ENCODE measurements at places on chromosomes 11 and 22.

DNA sequence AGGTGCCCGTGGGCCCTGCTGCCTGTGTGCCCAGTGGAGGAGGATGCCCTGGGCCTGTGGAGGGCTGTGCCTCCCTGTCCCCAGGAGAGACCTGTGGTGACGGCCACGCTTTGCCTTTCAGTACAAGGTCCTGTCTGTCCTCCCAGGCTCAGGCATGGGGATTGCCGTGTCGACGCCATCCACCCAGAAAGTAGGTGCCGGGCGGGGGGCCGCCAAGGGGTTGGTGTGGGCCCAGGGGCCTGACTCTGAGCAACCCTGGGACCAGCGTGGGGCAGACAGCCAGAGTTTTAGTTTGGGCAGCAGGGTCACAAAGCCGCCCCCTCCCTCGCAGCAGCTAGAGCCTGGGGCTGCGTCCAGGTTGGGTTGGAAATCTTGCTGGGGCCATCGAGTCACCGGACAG, 56.3 kb downstream of the GRAMD4 start:
- DNase-seq, result no peak

GRCh38 chr22:38755155-38755910, 465 bp downstream of the SUN2 start:
- DNase-seq, result peak; percentile 47

- DNase-seq, result no peak
Measured at GRCh38 chr11:57330029-57330428, 5.3 kb upstream of the TNKS1BP1 start.

DNA sequence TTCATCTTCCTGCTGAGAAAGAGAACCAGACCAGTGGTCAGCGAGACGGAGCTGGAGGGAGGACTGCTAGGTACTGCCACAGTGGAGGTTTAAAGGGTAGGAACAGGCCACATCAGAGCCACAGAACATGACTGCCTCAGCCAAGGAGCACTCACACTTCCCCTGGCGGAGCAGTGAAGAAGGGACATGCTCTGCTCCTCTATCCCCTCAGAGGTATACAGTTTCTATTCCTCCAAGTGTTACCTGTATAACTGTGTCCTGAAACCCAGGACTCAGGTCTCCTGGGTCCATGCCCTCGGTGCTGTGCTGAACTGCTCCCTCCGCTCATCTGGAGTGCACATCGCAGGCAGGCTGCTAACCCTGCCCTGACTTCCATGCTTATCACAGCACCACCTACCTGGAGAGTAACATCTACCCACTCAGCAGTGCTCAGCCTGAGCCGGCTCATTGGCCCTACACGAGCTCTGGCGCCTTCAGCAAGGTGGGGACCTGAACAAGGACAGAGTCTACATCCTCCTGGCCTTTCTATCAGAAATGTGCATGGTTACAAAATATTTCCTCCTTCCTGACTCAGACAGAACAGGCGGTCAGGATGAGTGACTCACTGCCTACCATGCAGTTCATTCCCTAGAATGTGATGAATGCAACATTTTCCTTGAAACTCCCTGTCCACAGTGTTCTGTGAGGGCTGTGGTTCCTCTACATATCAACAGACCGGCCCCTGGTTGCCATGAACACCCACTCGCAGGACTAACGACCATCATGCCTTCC, 52.9 kb downstream of the C11orf58 start:
- no peak for DNase-seq

DNA sequence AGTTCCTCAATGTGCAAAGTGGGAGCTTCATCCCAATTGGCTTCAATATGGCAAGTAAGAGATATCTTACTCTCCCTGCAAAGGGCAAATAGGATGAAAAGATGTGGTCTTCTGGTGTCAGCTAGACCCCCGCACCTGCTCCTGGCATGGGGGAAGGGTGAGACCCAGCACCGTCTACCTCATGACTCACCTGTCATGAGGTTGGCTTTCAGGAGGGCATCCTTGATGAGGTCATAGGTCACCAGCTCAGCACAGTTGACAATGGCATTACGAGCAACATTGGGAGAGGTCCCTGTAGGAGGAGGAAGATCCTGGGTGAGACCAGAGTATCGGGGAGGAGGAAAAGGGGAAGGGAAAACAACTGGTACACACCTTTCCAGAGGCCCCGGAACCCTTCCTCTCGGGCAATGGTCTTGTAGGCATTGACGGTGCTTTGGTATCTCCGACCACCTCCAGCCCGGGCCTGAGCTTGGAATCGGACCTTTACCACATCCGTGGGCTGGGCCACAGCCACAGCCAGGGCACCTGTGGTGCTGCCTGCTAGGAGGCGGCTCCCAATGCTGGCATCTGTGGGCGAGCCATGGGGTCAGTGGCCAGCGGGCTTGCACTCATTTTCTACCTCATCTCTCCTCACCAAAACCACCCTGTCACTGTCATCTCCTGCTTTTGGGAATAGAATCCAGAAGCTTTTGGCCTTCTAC, 6.0 kb downstream of the UCP2 start:
- DNase-seq, result no peak

DNA sequence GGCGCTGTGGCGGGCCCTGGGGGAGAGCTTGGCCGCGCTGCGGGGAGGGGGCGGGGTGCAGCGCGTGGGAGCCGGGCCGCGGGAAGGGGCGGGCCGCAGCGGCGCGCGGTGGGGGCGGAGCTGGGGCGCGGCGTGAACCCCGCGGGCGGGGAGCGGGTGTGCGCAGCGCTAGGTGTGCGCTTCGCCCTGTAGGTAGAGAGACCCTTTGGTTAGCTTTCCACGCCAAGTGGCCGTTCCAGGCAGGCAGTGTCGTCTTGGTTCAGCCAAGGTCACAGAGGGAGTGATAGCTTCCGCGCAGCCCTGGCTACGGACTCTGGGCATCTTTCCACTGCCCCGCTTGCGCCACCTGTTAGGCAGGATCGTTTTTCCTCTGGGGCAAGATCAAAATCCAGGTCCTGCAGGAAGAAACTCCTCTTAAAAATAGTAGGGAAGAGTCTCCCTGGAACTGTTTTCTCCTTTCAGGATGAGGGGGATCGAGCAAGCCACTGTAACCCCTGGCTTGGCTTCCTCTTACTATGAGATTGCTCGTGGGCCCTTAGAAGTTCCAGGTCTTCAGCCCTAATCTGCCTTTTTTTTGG, 434 bp downstream of the BANF1 start:
- no peak for DNase-seq

DNA sequence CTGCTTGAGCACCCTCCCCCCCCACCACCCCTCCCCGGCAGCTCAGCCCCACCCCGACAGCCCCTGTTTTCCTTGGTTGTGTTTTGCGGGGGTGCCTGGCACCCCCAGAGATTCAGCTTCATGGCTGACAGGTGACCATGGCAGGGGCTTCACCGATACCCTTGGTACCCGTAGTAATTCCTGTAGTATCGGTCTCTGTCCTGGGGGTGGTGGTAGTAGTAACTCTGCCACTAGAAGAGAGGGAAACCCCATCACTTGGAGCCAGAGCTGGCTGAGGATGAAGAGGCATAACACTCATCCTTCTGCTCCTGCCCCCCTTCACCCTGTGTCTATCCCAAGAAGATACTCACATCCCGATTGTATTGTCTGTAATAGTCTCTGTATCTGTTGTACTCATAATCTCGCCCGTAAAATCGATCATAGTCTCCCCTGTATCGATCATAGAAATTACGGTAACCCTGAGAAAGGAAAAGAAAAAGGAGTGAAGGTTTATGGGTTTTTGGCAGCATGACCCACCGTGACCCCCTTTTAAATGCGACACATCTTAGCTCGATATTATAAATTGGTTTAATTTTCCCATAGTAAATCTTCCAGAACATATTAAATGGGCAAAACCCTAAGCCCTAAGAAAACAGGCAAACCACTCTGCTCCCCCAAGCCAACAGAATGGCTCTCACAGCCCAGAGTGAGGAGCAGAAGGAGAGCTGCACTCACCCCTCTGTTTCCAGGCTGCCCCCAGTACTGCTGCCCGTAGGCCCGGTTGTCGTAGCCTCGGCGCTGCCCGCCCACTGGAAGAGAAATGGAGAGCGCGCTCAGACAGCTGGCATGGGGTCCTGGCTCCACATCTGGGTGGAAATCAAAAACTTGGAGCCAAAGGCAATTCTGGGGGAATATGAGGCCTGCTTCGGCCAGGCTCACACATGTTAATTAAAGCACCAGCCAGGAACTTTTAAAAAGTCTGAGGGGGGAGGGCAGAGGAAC, 8.0 kb downstream of the GNG3 start:
- DNase-seq, result no peak

GRCh38 chr11:106691807-106692365, 326.4 kb downstream of the GUCY1A2 start:
- no peak for DNase-seq

- no peak for DNase-seq
Measured at GRCh38 chr11:121070951-121071845, 29.8 kb upstream of the TECTA start.

- no peak for DNase-seq
Measured at GRCh38 chr22:42490243-42490832, 29.3 kb downstream of the RRP7A start.

DNA sequence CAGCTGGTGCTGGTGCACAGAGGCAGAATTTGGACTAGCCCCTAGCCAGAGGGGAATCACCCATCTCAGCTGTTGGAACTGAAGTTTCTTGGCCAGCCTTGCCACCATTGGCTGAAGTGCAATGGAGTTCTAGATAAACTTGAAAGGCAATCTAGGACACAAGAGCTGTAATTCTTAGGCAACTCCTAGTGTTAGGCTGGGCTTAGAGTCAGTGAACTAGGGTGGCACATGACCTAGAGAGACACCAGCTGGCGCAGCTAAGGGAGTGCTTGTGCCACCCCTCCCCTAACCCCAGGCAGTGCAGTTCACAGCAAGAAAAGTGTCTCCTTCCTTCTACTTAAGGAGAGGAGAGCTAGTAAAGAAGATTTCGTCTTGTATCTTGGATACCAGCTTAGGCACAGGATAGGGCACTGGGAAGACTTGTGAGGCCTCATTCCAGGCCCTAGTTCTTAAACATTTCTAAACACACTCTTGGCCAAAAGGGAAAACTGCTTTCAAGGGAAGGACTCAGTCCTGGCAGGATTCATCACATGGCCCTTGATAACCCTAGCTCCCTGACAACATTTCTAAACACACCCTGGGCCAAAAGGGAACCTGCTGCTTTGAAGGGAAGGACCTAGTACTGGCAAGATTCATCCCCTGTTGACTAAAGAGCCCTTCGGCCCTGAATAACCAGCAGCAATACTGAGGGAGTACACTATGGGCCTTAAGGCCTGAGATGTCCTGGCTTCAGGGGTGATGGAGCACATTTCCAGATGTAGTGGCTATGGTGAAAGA, 53.4 kb downstream of the XRRA1 start:
- DNase-seq, result no peak
